NCI-H187 treated with DMSO at 0.1 percent for 48 hours (cell line): ENCODE measurements at places on chromosomes 5 and 9.
A peak's percentile ranks its signal among the peaks of the same experiment; 100 is the strongest.

- no peak for DNase-seq
These were observed 32.3 kb upstream of the ORM1 start for GRCh38 chr9:114290561-114290986.

DNA sequence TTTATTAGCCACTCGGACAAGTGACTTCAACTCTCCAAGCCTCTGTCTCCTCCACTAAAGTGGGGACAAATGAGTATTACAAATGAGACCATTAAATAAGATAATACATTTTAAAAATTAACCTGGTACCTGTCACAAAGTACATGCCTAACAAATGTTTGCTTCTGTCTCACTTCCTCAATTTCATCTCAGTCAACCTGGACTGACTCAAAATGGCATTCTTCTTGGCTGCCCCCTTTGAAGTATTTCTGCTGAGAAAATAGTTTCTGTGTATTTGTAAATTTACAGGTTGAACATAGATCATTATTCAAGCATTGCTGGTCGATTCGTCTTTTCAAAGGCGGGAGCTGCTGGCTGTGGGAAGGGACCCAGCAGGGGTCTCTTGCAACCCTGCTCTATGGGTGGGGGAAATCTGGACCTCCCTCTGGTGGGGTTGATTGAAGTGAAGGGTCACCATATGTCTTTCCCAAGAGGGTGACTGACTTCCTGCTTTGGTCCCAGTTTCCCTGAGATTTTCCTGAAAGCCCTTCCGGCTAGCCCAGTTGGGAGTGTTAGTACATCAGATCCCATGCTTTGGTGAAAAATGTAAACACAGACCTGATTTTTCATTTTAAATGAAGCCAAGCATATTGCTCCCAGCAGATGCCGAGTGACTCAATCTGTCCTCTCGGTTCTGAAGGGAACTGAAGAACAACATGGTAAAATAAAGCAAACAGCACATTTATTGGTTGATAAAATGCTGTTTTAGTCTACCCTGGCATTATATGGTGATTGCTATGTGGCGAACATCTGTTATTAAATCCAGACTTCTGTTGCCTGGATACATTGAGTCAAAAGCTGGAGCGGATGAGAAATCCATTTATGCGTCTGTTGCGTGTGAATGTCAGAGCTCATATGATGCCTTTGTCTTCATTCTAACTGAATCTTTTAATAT is 73.0 kb downstream of the KCNIP1 start:
- DNase-seq: no peak

- no peak for DNase-seq
These were observed 2.5 kb downstream of the PRDM6 start for GRCh38 chr5:123091298-123092222.

DNA sequence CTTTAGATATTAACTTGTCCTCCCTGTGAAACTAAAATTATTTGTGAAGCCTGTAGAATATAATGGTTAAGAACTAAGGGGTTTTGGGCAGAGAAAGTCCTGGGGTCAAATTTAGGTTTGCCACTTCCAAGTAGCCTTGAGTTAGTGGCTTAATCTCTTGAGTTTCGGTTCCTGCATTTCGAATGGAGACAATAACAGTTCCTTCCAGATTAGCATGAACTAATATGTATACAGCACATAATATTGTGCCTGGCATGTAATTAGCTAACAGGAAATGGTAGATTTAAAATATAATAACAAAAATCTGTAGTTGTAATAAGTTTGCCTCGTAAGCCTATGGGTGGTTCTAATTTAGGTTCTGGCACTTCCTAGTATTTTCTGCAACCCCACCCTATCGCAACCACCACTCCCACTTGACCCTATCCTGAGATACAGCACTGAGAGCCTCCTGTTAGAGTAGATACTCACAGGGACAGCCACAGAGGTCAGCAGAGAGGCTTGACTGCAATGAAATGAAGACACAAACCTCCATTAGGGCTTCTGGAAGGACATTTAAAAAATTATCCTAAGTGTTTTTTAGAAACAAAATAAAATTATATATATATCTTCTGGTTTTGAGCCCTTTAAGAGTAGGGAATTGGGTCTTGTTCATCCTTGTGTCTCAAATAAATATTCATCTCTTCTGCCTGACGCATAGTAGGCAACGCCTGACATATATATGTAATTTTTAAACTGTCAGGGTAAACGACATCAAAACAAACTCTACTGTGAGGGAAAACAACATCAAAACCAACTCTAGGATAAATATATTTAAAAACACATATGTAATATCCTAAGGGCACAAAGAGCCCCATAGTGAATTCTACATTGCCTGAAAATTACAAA is 8.5 kb downstream of the SPINK9 start:
- DNase-seq: no peak

DNA sequence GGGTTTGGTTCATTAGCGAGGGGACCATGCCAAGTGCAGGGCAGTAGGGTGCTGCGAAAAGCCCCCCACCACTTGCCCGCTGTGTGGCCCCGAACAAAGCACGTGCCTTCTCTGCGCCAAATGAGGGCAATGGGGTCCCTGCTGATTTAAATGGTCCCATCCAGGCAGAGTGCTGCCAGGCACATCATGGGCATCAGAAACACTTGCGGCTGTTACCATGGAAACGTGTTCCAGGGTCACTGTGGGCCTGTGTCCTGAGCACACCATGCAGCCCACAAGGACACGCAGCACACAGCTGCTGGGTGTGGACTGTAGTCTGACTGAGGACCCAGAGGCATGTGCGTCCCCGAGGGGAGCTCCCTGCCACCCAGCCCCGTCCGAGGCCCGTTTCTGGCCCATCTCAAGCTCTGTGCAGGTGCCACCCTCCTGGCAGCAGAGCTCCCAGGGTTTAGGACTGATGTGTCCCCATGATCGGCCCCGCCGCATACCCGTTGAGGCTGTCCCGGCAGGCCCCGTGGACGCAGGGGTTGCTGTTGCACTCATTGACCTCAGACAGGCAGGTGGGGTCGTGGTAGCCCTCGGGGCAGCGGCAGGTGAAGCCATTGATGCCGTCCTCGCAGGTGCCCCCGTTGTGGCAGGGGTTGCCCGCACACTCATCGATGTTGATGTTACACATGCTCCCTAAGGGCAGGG is 31.3 kb upstream of the SEC16A start:
- no peak for DNase-seq

- DNase-seq: no peak
These were observed at the start of gene GARIN3 for GRCh38 chr5:157166214-157167213. TSS of gene GARIN3 (minus strand) at chr5:157166264. CDS start at chr5:157166168, 96 bp downstream.

DNA sequence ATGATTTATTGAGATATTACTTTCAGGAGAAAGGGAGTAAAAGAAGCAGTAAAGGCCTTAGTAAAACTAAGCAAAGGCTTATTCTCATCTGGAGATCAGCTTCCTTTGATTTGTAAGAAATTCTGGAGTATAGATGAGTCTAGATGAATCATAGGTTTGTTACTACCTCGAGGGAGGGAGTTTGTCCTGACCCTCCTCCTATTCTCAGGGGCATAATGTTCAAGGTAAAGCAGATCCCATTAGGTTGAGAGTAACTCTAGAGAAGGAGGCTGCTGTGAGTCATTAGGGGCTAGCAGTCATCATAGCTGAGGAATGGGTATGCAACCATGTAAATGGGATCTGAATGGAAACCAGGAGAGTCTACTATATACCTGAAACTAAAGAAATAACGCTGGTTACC is 155.5 kb upstream of the MOCS2 start:
- DNase-seq: no peak

DNA sequence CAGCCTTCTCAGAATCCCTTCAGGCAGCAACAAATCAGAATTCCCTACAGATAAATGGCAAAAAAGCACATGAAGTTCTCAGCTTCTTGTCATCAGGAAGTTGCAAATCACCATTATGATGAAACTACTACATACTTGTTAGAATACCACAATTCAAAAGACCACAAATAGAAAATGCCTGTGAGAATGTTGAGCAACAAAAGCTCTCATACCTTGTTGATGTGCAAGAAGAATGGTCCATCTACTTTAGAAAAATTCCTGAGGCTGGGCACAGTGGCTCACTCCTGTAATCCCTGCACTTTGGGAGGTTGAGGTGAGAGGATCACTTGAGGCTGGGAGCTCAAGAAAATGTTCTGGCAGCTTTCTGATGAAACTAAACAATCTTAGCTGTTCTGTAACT is 278.1 kb downstream of the ICE1 start:
- no peak for DNase-seq

GRCh38 chr9:107999011-107999410 is 509.4 kb upstream of the KLF4 start:
- no peak for DNase-seq

GRCh38 chr5:131999441-132000240 is 11.8 kb downstream of the ACSL6 start:
- no peak for DNase-seq

DNA sequence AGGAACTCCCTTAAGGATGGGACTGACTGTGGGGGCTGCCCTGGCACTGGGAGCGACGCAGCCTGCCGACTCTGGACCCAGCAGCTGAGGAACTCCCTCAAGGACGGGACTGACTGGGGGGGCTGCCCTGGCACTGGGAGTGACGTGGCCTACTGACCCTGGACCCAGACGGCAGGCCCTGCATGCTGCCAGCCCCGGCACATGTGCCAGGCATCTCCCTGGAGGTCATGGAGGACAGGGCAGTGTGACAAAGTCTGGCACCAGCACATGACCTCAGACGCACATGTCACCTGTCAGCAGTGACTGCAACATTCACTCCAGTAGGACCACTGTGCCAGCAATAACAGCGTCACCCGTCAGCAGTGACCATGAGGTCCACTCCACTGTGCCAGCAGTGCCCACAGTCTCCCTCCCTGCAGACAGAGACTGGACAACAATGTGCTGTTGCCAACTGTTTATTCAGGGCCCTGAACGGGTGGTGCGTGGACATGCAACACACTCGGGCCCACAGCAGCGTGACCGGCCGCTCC is 4.5 kb downstream of the FBXW5 start:
- no peak for DNase-seq

DNA sequence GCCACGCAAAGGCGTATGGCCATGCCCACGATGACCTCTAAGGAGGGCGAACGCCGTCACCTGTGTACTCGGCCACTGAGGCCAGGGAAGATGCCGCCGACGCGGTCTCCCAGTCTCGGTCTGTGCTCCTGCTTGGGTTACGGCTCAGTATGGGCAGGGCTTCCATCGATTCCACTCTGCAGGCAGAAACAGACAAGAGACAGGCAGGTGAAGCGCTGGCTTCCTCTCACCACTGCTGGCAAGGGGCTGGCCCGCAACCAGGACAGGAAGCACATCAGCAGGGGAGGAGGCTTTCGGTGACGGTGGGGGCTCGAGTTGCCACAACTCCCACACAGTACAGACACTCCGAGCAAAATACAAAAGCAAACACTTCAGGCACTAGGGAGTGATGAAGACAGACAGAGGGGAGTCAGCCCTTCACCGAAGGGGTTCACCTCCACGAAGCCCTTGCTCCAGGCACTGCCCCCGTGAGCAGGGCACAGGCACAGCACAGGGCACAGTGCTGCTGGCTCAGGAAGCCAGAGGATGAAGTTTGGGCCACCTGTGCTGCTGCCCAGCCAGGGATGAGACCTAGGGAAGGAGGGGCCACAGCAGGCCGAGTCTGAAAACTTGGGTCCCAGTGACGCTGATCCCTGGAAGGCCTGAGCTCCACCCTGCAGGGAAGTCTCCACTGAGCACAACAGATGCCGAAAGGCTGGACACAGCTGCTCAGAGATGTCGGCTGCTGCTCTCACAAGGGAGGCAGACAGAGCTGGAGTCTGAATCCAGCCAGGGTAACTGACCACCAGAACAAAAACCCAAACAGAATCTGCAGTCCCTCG is 91.3 kb downstream of the CAMSAP1 start:
- DNase-seq: no peak

- DNase-seq: no peak
These were observed 97.8 kb downstream of the C9orf152 start for GRCh38 chr9:110110154-110110553.

- DNase-seq: no peak
These were observed 47.3 kb downstream of the S1PR3 start for GRCh38 chr9:89038382-89039103.

DNA sequence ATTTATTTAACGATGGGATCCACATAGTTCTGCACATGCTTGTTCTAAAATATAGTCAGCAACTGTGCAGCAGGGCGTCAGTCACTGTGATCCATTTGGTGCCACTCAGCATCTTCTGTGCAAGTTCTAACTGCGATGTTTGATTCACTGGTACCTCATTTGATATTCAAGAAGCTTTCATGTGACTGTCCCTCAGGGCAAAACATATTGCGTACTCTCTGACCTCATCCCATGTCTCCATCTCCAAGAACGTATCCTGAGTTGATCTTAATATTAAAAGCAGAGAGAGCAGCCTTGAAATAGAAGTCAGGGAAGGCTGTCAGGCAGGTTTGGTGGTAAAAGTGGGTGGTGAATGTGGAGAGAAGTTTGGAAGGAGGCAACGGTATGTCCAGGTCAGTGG is 116.5 kb upstream of the ATP10B start:
- DNase-seq: no peak

DNA sequence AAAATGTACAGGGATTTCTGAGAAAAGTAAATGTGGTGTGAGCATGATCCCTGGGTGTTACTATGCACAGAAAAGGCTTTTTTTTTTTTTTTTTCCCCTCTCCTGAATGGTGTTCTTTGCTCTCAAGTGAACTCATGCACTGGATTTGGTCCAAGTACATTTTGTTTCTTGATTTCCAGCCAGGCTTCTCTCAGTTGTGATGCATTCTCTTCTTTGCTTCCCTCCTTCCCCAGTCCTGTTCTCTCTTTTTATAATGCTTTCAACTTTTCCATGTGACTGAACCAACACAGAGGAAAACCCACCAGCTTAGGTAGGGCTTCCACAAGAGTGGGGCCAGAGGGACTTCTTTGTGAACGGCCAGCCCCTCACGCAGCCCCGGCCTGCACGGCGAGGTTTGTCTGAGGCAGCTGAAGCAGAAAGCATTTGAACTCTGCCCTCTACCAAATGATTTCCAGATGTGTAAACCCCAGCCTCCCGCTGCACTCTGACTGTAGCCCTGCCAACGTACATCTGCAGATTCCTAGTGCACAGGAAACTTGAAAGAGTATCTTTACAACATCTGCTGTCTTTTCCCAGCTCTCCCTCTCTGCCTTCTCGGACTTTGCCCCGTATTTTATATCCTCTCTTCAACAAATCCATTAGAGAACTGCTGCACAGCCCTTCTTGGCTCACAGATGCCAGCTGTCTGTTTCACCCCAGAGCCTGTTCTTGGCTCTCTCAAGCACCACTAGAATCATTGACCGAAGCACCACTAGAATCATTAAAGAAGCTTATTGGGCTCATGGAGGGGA is 71.8 kb upstream of the CD180 start:
- DNase-seq: peak; percentile 58

GRCh38 chr9:84404095-84404686 is 63.6 kb upstream of the SLC28A3 start:
- no peak for DNase-seq

DNA sequence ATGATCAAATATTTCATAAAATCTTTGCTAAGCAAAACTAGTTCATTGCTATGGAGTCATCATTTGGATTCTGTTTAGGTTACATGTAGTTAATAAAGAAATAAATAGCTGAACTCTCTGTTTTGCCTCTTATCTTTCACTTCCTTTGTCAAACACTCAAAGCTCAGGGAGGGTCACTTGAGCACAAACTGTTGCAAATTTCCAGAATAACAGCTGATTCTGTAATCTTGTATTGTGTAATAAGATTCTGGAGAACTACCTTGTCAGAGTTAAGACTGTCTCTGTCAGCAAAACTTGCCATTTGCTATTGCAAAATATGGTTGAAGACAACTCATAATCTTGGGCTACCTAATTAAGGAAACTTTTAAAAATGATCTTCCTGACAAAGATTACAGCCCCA is 182.0 kb upstream of the MOCS2 start:
- DNase-seq: no peak

- no peak for DNase-seq
These were observed 8.8 kb downstream of the KCNV2 start for GRCh38 chr9:2725898-2726649.

GRCh38 chr5:14729448-14730385 is 65.2 kb downstream of the OTULIN start:
- DNase-seq: no peak
